ENCODE measurements at places on chromosomes 6 and 20. TPM values are rescaled to one million over a fixed set of nuclear protein-coding genes. Genes with fewer than 3 reads are reported as not detected.

DNA sequence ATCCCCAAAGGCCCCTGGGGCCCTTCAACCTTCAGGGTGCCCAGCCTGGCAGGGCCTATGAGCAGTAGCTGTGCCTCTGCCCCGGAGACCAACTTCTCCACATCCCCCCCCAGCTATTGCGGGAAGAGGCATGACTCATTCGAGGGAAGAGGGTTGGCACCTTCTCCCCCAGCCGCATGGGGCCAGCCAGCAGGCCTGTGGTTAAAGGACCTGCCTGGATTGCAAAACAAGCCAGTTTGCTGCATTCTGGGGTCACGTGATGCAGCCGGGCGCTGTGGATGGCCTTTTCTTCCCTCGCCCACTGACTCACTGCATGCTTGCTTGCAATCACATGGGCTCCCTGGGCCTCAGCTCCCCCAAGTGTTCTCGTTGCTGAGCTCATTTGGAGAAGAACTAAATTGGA, 182.5 kb downstream of the MAFB start:
- no peaks in the 10 kb centered on the region for H3K4me1 ChIP-seq
- DNase-seq: peak; percentile 34
- H3K4me3 ChIP-seq: no peak overlapping the region
- H3K27me3 ChIP-seq: no peaks in the 10 kb centered on the region
- no peak overlapping the region for H3K27ac ChIP-seq

DNA sequence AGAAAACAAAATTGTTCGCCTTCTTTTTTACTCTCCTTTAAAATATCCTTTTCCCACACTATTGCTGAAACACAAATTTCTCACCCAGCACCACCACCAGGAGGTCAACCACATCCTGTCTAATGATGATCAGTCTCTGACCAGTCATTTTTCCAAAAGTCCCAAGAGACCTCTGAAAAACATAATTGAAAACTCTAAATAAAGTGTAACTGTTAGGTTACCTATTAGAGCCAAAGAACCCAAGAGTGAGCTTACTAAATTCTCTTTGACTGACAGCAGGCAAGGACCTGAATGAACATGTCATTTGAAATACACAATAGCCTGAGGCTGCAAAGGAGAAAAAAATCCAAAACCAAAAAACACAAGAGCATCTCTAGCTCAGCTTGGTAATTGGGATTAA, 735.4 kb downstream of the CBLN4 start:
- H3K4me1 ChIP-seq: no peaks in the 10 kb centered on the region
- no peaks in the 10 kb centered on the region for H3K27me3 ChIP-seq
- no peak for DNase-seq
- no peak overlapping the region for H3K4me3 ChIP-seq

DNA sequence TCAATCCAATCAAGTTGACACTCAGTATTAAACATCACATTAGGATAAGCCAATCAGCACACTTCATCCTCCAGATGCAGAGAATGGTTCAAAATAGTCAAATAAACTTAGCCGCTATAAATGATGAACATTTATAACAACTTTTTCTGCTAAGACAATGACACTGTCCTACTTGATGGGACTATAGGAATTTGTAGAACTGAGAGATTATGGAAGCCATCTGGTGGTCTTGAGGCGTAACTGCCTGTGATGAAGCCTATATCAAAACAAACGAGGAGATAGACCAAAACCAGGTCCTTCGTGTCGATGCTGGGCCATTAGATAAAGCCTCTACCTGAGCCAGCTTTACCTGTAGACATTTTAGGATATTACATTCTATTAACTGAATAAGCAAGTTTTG, 631.1 kb downstream of the COL12A1 start:
- H3K4me1 ChIP-seq: peaks cover 4% of the 10 kb centered on the region
- no peaks in the 10 kb centered on the region for H3K27me3 ChIP-seq
- DNase-seq: peak; percentile 50
- no peaks in the 10 kb centered on the region for H3K36me3 ChIP-seq

DNA sequence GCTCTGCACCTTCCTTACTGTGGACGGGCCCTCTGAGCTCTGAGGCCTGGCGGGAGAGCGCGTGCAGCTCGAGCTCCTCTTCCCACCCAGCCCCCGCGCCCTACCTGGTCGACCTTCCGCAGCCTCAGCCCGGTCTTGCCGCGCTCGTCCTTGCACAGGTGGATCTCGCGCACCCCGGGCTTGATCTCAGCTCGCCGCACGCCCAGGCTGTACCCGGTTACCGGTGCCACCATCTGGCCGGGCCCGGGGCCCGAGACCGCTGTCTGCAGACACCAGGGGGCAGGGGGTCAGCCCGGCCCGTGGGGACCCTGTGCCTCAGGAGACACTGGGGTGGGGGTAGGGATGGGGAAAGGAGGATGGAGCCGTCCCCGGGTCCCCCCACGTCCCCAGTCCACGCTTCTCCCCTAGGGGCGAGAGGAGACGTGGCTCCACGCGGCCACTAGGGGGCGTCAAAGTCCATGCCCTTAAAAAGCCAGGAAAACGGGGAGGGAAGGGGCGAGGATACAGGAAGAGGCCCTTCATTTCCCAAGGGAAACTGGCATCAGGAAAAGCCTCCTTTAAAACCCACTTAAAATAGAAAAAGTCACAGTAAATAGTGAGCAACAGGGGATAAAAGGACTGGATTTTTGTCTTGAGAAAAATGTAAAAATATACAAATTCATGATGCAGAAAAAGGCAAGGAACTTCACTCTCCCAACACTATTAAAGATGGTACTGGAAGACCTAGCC, 15.5 kb downstream of the SDCBP2 start:
- no peaks in the 10 kb centered on the region for H3K27me3 ChIP-seq
- H3K27ac ChIP-seq: peak overlapping the region; percentile 61
- peaks cover 9% of the 10 kb centered on the region for H3K4me1 ChIP-seq
- peak overlapping the region; percentile 8 for H3K4me3 ChIP-seq
- DNase-seq: peak; percentile 78

SLC32A1 gene
- not detected for total RNA-seq

DNA sequence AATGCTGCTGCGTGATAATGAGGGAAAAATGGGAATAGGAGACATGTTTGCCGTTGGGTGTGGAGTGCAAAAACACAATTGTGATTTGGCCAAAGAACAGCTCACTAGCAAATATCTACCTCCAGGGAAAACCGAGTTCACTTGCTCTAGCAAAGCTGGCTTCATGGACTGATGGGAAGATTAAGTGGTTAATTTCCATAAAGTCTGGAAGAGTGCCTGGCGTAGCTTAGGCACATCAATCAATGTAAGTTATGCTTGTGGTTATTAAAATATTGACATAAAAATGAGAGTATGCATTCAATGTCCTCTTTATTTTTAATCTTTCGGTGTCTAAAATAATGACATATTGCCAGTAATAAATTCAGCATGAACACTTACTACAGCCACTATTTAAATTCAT, 267.5 kb downstream of the SMOC2 start:
- H3K4me3 ChIP-seq: no peak overlapping the region
- DNase-seq: no peak
- H3K27me3 ChIP-seq: no peaks in the 10 kb centered on the region

GRCh38 chr6:227074-227782, 65.1 kb upstream of the DUSP22 start:
- no peaks in the 10 kb centered on the region for H3K4me1 ChIP-seq
- H3K27ac ChIP-seq: no peak overlapping the region
- no peak overlapping the region for H3K4me3 ChIP-seq
- no peaks in the 10 kb centered on the region for H3K36me3 ChIP-seq
- H3K27me3 ChIP-seq: no peaks in the 10 kb centered on the region
- DNase-seq: no peak
